Activated CD4-positive, alpha-beta memory T cell treated with anti-CD3 and anti-CD28 coated beads for 36 hours (primary cell): ENCODE measurements at places on chromosomes 16 and 17.

DNA sequence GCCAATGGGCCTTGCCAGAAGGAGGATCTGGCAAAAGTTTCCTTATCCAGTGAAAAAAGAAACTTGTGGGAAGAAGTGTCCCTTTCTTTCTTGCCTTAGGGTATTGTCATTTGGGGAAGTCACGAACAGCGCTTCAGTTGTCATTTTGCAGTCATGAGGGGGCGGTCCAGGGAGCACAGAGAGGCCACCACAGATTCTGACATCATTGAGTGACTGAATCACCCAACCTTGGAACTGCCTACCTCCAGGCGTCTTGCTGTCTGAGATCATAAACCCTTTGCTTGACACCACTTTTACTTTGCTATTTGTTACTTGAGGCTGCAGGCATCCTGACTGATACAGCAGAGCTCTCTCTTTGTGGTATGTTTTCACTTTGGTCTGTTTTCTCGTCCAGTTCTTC is 3.1 kb upstream of the WSCD1 start:
- peak; percentile 12 for DNase-seq

DNA sequence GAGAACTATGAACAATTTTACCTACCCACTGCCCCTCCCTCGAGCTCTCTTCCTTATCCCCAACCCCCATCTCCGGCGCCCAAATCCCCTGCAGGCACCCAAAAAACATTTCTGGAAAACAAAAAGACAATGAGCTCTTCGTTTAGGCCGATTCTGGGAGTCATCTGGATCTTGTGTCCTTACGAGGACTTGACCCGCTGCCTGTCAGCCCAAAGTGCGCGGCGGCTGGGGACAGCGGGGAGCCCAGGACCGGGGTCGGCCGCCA is 524 bp downstream of the STRADA start:
- no peak for DNase-seq

DNA sequence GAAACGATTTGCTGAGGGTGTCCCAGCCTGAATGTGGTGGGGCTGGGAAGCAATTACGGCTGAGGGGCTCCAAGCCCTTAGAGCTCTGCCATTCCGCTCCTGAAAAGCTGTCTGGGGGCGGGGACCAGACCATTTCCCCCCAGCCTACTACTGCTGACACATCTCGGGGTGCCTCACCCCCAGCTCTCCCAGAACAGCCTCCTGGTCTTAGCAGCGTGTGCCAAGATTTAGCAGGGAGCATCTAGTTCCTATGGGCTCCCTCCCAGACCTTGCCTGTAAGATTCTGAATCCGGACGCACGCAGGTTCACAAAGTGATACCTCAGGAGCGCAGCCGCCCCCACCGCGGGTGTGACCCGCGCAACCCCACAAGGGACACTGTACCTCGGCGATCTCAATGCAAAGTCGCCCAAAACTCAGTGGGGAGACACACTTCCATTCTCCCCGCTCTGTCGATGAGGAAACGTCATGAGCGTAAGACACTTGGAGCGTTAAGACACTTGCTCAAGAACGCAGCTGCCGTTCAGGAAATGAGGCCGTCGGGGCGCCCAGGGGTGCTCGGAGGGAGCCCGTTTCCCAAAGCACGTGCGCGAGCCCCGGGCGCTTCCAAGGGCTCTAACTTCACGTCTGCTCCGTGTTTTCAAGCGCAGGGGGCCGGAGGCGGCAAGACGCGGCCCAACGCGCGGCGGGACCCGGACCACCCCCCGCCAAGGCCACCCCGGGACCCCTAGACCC is 629 bp downstream of the GEMIN4 start:
- peak; percentile 67 for DNase-seq

GRCh38 chr16:18979936-18980335 is 3.8 kb upstream of the TMC7 start:
- DNase-seq: no peak

DNA sequence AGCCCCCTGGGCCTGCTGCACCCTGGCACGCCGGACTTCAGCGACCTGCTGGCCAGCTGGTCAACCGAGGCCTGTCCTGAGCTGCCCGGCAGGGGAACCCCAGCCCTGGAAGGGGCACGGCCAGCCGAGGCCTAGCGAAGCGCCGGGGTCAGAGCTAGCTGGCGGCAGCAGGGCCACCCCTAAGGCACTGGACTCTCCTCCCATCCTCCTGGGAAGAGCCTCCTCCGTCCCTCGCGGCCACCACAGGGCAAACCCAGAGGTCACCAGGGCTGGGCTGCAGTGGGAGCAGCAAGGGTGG is 2.3 kb downstream of the PERCC1 start:
- no peak for DNase-seq

DNA sequence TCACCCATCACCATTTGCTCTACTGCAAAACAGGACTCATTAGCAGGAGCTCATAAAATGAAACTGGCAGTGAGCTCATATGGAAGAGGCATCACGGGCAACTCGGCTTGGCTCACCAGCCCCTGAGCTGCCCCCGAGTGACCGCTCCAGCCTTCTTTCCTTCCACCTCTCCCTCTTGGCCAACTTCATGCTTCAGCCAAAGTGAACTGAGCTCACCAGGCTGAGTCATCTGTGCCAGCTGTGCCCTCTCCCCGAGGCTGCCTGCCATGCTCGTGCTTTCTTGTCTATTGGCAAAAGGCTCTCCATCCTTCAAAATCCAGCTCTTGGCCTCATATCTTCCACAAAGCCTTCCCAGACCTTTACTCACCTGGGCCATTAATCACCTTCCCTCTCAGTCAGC is 391.4 kb downstream of the WWOX start:
- DNase-seq: no peak

GRCh38 chr16:23163921-23164320 is 14.7 kb upstream of the USP31 start:
- no peak for DNase-seq

DNA sequence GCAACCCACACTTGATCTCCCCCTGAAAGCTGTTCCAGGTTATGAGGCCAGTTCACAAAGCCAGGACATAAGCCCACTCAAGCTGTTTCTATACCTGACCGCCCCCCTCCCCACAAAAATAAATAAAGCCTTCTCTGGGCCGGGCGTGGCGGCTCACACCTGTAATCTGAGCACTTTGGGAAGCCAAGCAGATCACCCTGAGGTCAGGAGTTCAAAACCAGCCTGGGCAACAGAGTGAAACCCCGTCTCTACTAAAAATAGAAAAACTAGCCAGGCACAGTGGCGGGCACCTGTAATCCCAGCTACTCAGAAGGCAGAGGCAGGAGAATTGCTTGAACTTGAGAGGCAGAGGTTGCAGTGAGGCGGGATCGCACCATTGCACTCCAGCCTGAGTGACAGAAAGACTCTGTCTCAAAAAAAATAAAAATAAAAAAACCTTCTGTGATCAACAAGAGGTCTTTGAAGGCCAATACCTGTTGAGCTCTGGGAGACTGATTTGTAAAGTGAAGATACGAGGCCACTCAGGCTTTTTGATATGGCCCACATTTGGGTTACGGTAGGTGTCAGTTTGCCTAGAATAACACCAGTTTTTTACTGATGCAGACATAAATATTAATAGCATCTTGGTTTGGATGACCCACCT is 2.2 kb downstream of the KDM8 start:
- DNase-seq: no peak

DNA sequence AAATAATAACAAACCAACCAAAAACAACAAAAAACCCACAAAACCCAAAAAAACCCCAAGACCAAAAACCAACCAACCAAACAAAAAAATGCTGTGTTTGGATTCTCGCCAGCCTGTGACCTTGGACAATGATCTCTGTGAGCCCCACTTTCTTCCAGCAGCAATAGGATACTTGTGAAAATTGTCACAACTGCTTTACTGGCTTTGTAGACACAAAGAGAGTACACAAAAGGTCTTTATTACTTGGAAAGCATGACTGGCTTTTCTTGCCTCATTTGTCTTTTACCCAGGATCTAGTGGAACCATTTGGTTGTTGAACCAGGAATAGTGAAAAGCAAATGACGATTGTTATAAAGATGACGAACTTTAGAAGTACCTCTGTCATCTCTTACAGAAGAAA is 256.6 kb downstream of the UTP18 start:
- DNase-seq: no peak

DNA sequence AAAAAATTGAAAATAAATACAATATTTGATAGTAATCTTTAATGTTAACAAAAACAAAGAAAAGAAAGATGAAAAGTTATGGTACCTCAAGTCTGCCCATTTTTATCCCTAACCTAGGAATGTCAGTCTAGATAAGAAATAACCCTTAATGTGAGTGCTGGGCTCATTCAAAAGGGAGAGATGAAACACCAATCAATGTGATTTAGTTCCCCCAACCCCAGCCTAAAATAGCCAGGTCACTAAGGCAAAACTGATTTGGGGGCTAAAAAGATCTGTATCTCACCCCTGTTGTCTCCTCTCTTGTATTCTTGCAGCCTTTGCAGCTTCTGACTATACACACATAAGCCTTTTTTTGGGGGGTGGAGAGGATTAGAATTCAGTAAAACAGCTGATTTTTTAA is 3.2 kb upstream of the IGF2BP1 start:
- no peak for DNase-seq

DNA sequence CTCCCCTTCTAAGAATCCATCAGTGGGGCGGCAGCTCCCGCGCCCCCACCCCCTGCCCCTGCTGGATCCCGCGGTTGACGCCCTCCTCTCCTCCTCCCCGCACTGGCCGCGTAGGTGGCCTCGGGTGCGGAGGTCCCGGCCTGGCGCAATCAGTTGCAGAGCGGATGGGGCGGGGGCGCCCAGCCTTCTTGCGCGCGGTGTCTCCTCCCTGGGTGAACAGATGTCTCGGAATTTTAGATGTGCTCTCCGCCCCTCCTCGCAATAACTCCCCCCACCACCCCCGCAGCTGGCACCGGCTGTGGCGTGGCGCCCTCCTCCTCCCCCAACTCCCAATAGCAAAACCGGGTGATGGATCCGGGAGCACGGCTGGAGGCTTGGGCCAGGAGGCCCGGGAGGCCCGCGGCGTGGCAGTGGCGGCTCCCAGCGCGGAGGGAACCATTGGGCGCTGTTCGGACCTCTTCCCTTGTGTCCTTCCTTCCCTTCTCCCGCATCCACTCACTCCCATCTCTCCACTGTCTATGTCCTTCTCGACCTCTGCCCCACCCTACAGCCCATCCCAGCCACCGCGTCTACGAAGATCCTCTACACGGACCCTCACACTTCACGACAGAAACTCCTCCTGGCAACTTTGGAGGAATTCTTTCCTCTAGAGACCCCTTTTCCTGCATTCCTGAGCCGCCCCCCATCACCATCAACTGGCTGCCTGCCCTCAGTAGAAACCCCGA is 11.0 kb downstream of the NEUROD2 start:
- DNase-seq: no peak

DNA sequence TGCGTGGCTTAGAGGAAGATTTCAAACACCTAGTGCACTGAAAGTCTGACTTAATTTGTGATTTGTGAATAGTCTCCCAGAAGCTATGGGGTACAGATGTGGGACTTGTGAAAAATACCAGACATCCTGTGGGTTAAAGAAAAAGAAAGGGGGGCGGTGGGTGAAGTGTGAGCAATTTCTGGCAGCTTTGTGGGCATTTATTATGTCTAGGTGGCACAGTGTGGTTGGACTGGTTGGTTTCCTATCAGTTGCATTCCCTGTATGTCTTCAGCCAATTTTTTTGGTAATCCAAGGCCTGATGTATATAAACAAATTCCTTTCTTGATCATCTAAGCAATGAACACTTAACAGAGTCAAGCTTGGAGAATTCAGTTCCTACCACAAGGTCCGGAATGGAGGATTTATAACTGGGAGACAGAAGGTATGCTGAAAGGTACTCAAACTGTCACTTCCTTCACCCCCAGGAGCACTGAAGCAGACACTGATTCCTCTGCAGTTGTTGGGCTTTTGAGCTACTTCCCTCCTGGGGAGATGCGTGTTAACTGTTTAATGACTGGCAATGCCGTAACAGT is 211.6 kb downstream of the WWOX start:
- DNase-seq: peak; percentile 9

DNA sequence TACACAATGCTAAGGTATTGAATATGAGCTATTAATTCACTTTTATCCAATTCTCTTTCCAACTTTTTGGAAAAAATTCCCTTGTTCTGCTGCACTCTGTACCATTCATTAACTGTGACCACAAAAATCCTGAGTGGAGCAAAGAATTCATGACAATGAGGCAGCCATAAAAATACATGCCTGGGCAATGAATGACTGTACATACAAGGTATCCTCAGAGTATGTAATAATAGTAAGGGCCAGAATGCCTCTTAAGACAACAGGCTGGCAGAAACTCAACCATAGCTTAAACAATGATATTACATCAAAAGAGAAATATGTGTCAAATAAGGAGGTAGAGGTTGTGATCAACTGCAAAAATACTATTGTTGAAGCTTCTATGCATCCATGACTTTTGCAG is 74.7 kb upstream of the CA10 start:
- DNase-seq: no peak

DNA sequence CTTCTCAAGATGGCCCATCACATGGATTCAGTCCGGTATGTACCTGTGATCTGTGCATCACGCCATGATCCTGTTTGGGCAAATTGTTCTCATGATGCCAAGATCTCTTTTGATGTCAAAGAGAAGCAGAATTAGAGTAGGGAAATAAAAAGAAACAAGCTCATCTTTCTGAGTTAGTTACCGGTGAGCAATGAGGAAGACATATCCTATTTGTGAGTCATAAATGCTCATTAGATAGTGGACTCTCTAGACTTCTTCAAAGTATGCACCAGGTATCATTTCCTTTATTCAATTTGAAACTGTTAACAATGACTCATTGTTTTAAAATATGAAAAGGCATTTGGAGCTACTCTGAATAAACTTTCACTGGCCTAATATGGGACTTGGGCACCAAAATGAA is 8.0 kb upstream of the KRTAP4-12 start:
- DNase-seq: no peak

DNA sequence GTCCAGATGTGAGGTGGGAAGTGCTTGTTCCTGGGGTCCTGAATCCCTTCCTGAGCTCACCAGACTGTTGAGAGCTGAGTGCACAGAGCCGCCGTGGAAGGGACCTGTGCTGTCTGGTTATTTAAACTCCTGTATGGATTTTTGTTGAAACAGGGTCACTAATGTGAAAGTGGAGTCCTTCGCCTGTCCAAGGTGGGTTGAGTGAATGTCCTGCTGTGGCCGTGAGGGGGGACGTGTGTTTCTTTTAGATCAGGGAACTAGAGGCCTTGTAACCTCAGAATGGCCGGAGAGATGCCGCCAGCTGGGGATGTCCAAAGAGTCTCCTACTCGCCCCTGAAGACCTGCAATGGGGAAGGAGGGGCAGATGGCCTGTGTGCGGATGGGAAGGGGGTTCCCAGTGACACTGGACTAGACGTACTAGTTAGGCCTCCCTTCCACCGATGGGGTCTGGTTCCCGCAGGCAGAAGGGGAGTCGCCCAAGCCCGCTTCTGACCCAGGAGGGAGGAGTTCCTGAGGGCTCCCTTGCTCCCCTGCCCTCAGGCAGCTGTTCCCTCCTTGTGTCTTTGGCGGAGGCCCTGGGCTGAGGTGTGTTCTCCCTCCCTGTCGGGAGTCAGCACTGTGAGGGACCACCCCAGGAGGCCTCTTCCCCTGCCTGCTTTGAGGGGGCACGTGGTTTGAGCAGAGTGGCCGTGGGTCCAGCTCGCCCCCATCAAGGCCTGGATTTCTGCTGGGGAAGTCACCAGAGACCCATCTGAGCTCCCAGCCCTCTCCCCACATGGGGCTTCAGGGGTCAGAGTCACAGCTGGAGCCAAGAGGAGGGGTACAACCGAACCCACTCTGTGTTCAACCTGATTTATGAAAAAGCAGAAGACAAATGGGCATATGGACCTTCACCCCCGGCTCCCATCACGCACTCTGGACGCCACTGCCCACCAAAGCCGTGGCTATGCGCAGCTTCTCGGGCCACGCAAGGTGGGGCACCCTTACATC is 30.9 kb downstream of the OR1D5 start:
- DNase-seq: no peak
